Skeletal muscle cell (primary cell): ENCODE measurements at places on chromosomes 7 and 10.
A peak's percentile ranks its signal among the peaks of the same experiment; 100 is the strongest.

DNA sequence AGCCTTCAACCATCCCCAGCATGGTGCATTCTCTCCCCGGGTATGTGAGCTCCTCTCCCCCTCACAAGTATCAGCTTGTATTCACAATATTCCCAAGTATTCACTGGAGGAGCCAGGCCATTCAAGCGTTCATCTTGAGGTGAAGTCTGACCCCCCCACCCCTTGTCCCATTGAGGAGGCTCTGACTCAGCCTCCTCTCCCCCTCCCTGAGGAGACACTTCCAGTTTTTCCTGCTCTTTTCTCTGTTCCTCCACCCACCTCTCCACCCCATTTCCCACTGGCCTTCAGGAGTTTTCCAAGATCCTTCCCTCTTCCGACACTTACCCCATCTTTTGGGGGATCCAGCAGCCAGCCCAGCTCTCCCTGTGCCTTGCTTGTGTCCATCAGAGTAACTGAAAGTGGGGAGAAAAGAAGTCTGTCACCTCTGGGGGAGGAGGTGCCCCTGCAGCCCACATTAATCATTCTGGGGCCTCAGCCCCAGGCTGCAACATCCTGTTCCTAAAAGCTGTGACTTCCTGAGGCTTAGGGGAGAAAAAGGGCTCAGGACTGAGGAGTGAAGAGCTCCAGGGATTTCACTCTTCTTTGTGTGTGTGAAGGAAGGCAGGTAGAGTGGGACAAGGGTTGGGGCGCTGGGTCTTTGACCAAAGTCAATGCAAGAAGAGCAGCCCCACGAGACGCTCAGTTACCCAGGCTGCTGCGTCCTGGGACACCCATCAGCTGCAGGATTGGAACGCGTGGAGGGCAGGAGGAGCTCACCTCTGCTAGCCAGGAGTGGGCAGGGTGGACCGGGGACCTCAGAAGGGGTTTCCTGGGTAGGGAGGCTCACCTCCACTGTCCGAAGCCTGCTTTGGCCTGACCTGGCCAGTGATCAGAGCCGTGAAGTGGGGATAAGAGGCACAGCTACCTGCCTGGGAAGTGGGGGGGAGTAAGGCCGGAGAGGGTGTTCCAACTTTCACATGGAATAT is 1.1 kb downstream of the EPHA1 start:
- DNase-seq: no peak

GRCh38 chr10:56383806-56384205 is 22.7 kb upstream of the ZWINT start:
- DNase-seq: no peak

DNA sequence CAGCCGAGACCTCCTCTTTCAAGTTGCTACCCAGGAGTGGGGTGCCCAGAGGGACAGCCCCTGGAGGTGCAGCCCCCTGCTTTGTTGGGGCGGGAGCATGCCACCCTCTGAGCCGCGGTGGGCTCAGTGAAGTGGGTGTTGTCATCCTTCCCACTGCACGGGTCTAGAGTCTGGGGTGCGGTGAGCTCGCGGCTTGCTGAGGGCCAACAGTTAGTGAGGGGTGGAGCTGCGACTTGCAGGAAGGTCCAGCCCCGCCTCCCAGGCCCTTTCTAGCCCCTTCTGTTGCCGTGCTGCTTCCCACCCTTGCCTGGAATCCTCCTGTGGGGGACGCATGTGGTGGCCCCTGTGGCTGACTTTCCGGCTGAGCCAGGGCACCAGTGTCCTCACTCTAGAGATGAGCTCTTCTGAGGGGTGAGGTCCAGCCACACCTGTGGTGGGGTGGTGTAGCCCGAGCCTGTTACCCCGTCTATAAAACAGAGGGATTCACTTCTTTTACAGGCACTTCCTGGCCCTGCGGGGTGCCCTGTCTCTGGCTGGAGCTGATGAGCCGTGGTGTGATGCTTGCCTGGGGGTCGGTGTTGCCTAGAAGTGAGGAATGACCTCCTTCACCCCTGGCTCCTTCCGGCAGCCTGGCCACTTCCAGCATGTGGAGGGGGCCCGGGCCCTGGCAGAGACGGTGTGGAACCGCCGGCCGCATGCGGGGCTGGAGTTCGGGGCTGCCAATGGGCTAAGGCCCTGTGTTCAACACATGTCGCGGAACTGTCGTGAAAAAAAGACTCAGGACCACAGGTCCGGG is 127.9 kb downstream of the FAM53B start:
- DNase-seq: no peak

GRCh38 chr10:114900658-114901057 is 37.3 kb upstream of the TRUB1 start:
- DNase-seq: no peak

DNA sequence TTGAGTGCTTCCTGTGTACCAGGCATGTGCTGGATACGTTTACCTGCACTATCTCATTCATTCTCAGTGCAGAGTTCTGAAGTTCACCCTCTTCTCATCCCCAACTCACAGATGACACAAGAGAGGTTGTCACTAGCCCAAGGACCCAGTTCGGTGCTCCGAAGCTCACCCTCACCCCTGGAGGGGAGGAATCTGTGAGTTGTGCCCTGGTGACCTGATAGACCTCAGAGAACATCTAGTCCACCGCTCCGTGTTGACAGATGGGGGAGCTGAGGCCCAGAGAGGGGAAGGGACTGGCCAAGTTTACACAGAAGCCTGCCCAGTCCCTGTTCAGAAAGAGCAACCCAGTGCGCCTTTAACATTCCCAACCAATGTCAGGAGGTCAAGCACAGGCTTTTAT is 44.8 kb upstream of the EMX2 start:
- no peak for DNase-seq

DNA sequence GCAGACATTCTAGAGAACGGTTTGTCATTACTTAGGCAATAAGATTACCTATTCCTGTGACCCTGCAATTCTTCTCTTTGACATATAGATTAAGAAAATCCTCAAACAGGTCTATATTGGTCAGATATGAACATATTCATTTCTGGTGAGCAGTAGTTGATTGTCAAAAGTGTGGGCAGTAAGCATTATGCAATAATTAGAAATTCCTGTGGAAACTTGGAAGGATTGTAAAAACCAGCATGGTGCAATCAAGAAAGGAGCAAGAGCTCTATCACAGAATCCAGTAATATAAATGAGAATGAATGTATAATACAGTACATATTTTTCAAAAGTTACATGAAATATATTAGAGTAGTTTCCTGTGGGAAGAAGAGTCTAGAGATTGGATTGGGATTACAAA is 406.5 kb downstream of the SUGCT start:
- DNase-seq: no peak

GRCh38 chr7:64555046-64555445 is 7.8 kb downstream of the ZNF680 start:
- no peak for DNase-seq

DNA sequence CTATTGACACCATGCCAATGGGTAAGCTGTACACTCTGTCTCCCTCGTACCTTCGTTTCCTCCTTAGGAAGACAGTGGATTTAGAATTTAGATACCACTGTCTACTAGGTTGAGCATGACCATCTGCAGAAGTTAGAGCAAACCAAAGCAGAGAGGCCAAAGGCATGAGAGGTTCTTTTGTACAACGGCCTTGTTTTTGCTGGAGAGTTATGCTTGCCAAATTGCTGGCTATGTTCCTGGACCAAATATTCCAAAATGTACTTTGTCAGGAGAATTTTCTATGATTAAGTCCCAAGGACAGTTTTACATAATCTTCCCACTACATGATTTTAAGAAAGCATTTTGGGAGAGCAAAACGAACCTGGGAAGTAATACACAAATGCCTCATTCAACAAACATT is 47.9 kb upstream of the PLCE1 start:
- no peak for DNase-seq

- DNase-seq: no peak
These were observed 41.7 kb downstream of the ZWINT start for GRCh38 chr10:56319386-56319785.

- DNase-seq: no peak
These were observed 557.8 kb downstream of the AUTS2 start for GRCh38 chr7:70156057-70156456.

GRCh38 chr7:30815388-30815854 is 44.2 kb downstream of the MINDY4 start:
- DNase-seq: peak; percentile 29

- DNase-seq: no peak
These were observed 44.8 kb downstream of the FOXL3 start for GRCh38 chr7:334618-335357.

GRCh38 chr7:17651863-17652385 is 288.4 kb downstream of the SNX13 start:
- peak; percentile 86 for DNase-seq

DNA sequence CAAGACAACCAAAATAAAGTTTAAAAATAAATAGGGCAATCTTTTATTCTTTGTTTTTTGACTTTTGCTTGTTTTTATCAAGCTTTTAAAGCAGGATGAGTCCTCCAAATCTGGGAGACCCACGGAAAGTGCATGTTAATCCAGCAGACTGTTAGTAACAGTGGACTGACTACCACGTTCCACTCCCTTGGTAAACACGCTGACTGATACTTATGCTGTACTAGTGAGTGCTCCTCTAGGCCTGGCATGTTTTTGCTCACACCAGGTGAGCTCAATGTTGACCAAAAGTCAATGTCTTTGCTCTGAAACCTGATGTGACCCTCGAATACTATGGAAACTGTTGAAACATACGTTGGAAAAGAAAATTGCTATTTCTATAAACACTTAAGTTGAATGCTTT is 88.4 kb downstream of the KIAA1549 start:
- DNase-seq: no peak

- no peak for DNase-seq
These were observed 56.2 kb downstream of the XPNPEP1 start for GRCh38 chr10:109866995-109867635.

GRCh38 chr7:158310924-158311666 is 276.5 kb downstream of the PTPRN2 start:
- DNase-seq: no peak

GRCh38 chr10:122373721-122374120 is 787 bp upstream of the PLEKHA1 start:
- DNase-seq: no peak

DNA sequence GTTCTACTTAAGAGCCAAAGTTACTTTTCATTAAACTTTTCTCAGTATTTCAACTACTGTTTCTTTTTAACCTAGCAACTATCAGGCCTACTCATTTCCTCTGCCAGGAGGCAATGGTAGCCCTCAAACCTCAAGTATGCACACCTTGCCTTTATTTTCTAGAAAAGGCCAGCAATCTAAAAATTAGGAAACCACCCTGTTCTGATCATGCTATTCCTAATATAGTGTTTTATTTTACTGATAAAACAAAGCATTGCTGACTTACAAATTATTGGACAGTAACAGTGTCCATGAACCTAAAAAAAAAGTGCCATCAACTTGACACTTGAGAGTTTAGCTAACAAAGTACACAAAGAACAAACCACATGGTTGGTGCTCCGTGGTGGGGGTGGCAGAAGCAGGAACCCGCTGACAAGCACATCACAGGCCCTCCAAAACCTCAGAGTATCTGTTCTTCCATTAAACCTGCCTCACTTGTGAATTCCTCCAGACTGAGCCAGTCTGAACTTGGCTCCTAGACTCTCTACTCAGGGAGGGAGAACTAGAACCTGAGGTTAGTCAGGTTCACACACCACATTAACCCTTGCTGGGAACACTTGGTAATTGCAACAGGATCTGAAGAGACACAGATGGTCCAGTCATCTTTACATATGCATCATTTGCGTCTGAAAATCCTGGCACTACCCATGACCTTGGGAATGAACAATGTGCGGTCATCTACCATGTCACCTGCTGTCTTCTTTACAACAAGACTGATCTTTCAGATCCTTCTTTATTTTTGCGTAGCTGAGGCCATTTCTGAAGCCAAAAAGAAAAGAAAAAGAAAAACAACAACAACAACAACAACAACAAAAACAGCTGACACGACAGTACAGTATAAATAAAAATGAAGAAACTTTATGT is 31.9 kb downstream of the PIP4K2A start:
- peak; percentile 41 for DNase-seq

- no peak for DNase-seq
These were observed 188.5 kb downstream of the TMEM178B start for GRCh38 chr7:141262101-141263090.

- no peak for DNase-seq
These were observed 62.3 kb upstream of the CCDC6 start for GRCh38 chr10:59968705-59969104.

GRCh38 chr10:106830006-106830405 is 334.5 kb downstream of the SORCS1 start:
- DNase-seq: no peak

DNA sequence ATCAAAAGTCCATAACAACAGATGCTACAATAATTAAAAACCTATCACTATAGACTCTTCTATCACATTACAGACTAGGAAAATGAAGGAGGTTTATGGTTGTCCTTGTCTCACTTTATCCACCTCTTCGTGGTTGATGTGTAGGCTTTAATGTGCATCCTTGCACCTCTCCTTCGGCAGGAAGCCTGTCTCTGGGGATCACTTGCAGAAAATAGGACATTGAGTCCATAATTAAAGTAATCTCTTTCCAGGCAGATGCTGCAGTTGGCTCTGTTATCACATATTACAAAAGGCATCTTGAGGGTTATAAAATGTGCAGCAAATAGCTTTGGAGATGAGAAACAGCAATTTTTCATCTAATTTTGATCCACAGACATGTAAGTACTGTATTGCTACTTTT is 168.4 kb downstream of the RELN start:
- DNase-seq: no peak

DNA sequence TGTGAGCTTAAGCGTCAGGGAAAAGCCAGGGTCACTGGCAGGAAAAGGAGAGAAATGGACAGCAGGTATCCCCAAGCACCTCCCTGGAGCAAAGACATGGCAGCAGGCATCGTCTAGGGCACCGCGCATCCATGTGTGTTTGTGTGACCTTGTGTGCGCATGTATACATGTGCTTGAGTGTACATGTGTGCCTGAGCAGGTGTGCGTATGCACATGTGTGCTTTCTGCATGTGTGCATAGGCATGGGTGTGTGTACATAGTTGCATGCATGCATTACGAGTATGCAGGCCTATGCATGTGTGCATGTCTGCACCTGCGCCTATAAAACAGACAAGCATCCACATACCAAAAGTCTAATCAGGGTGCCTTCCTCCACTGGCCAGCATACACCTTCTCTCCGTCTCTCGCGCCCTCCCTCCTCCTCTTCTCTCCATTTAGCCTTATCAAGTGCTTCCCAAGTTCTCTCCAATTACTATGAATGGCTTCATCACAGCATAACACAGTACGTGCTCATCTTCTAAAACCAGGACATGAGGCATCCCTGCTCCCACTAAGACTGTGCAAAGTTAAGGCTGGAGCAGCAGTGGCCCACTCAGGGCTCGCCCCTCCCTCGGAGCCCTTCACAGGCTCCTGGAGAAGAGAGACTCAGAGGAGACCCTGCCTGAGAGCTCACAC is 30.6 kb downstream of the RASGEF1A start:
- no peak for DNase-seq

DNA sequence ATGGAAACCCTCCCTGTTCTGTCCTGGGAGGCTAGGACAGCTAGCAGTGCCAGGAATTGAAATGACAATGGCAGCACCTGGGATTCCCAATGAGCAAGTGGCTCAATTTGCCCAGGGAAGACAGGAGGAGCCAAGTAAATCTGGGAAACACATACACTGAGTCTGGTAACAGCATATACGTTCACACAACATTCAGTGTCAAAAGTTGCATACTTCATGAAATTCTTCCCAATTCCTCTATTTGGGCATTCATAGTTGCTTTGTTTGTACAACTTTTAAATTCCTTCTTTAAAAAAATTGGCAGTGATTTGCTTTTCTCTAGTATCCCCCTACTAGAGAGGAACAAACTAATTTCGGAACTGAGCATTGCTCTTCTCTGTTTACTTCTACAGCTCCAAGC is 2.9 kb upstream of the FRMD4A start:
- DNase-seq: no peak

- no peak for DNase-seq
These were observed 81.8 kb downstream of the TNS3 start for GRCh38 chr7:47500103-47500563.

- no peak for DNase-seq
These were observed 80.4 kb upstream of the CALN1 start for GRCh38 chr7:72492461-72493065.
